ENCODE measurements at places on chromosomes 13 and 19.
A peak's percentile ranks its signal among the peaks of the same experiment; 100 is the strongest.

DNA sequence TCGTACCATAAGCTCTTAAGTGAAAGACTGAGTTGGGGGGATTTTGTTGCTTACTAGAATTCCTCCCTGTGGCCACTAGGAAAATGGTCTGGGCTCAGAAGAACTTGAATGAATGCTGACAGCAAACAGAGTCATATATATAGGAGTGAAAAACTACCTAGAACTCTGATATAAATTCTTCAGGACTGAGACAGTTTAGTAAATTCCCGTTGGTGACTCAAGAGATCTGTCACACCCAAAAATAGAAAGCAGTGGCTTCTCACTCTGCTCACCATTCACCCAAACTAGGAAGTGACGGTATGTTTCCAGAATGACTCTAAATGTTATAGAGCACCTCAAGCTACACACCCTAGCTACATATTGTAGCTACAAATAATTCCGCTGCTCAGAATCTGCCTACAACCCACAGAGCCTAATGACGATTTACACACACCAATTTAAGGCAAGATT, 116.2 kb downstream of the TBC1D4 start:
- no peak for DNase-seq

GRCh38 chr13:99009987-99010551, 32.2 kb upstream of the DOCK9 start:
- DNase-seq, result no peak

DNA sequence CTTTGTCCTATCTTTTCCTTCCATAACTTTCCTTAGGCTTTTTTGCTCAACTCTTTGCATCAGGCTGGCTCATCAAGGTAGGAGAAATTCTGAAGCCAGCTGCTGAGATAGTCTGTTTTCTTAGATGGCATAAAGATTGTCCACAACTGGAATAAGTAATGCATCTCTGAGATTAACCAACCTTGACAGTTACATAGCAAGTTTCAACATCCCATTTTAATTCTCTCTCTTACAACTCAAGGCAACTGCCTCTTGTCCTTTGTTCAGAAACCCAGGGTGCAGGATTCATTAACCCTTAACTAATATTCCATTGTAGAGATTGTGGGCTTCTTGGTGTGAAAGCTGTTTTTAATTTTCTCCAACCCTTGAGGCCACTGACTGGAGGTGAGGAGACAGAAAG, 239.2 kb downstream of the LACC1 start:
- no peak for DNase-seq

DNA sequence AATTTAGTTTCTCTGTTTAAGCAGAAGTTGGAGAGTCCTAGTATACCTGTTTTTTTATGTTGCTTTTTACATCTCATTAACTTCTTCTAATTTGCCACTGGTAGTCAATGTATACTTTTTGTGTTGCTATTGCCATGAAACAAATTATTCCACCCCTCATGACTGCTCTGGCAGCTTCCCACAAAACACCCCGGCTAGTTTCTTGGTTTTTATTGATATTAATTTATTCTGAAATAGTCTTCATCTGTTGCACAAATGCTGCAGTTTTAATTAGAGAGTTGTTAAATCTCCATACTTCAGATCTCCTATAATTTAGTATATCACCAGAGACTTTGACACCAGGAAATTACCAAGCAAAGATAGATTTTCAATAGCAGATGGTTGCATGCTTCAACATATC, 1159.3 kb upstream of the PRR20A start:
- no peak for DNase-seq

- DNase-seq, result peak; percentile 84
Observed at GRCh38 chr19:14005349-14006084, 603 bp downstream of the RFX1 start.

- no peak for DNase-seq
Observed at GRCh38 chr19:27794494-27795042, 1418.4 kb downstream of the UQCRFS1 start.

DNA sequence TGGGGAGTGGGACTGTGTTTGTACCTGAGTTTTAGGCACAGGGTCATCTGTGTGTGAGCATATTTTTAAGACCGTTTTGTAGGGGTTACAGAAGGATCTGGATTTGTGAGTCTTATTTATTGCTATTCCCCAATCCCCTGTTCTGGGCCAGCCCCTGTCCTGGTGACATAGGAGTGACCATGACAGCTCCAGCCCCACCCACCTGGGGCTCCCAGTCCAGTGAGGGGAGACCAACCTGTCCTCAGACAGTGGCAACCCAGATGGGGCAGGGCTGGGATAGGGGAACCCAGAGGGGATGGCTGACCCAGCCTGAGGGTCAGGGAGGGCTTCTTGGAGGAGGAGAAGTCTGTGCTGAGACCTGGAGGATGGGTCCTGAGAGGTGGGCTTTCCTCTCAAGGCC, 10.7 kb downstream of the TMEM160 start:
- no peak for DNase-seq

GRCh38 chr13:71629167-71629566, 237.8 kb downstream of the DACH1 start:
- DNase-seq, result no peak

DNA sequence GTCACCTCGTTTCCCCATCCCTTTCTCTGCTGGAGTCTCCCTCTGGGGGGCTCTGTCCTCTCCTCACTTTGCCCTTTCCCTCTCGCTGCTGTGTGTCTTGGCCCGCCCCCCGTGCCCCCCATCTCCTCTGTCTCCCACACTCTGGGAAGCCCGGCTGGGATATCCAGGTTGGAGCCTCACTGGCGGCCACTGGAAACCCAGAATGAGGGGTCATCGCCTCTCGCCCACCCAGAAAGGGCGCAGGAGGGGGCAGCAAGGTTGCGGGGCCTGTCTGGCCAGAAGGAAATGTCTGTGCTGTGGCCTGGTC, 15.6 kb downstream of the CCDC97 start:
- no peak for DNase-seq

DNA sequence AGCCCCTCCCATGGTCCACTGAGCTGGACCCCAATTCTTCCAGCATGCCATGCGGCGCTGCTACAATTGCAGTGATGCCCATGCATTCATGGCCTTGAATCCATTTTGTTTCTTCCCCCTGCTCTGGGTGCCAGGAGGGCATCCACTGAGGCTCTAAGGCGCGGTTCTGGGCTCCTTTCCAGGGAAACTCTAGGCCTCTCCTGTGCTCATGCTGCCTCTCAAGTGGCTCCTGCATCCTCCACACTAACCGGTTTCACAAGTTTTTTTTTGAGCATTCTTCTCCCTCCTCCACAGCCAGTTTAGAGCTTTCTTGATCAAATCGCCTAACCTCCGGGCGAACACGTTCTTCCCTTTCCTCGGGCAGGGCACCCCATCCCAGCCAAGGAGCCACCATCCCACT, 69.1 kb upstream of the FLT1 start:
- DNase-seq, result no peak

- DNase-seq, result no peak
Observed at GRCh38 chr19:46611776-46612175, 10.6 kb downstream of the CALM3 start.

DNA sequence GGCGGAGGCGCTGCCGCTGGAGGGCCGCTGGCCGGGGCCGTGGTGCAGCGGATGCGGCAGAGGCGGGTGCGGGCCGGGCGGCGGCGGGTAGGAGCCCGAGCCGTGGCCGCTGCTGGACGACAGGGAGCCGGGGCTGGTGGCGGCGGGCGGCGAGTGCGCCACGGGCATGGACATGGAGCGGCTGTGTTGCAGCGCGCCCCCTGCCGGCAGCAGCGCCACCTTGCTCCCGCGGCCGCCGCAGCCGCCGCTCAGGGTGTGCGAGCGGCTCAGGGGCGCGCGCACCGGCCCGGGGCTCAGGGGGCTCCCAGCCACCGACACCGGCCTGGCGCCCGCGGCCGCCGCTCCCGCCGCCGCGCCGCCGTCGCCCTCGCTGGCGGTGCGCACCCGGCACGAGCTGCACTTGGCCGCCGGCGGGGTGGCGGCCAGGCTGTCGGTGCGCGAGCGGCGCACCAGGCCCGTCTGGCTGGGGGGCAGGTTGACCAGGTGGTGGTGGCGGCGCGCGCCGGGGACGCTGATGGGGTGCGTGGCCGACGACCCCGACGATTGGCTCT, 1.7 kb downstream of the IRS2 start:
- peak; percentile 82 for DNase-seq

- no peak for DNase-seq
Observed at GRCh38 chr13:21413013-21413412, 46.1 kb downstream of the ZDHHC20 start.

DNA sequence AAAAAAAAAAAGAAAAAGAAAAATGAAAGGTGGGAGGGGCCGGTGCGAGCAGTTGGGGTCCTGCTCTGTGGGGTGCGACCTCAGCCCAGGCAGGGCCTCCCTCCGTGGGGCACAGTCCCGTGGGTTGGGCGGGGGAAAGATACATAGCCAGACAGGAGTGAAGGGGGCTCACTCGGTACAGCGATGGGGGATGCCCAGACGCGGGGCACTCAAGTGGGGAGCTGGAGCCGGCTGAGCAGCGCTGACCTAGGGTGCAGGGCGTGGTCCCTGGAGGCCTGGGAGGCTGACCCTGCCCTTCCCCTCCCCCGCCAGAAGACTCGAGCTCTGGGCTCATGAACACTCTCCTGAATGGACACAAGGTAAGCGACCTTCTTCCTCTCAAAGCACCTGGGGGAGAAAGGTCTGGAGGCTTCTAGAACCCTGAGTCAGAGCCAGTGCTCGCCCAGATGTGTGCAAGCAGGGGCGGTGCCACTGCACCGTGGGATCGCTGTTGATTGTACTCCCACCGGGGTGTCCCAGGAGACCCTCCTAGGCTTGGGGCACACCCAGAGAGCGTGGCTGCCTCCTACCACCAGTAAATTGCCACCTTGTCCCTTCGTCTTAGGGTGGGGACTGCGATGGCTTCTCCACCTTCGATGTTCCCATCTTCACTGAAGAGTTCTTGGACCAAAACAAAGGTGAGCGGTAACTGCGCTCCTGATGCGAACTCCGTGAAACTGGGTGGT, 3.4 kb downstream of the HMG20B start:
- DNase-seq, result no peak

GRCh38 chr13:36518707-36519106, 86.4 kb downstream of the CCNA1 start:
- no peak for DNase-seq

DNA sequence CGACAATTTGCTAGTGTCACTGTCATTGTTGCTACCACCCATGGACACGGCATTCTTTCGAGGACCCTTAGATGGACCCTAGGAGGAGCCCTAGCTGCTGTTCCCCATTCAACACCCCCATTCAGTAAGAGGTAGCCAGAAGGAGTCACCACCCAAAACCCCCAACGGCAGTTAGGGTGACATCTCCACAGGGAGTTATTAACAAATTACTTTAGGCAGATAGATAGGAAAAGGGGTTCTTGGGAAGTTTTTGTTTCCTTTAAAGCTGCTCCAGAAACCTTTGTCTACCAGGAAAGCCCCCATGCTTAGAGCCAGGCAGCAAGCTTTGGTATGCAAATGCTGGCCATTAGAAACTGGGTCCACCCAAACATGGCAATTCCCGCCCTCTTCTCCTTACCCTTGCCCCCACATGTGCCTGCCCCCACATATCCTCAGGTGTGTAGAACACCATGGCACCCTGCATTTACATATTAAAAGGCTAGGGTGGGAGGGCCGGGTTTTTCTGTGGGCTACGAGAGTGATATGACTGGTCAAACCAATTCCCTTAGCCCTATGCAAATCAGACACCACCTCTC, 190.9 kb downstream of the SLITRK6 start:
- DNase-seq, result no peak

DNA sequence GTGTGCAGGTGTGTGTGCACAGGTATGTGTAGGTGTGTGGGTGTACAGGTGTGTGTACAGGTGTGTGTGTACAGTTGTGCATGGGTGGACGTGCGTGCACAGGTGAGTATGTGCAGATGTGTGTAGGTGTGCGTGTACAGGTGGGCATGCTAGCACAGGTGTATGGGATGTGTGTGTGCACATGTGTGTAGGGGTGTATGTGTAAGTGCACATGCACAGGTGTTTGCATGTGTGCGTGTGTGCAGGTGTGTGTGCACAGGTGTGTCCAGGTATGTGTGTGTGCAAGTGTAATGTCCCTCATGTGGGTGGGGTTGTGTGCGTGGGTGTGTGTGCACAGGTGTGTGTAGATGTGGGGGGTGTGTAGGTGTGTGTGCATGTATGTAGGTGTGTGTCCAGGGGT, 27.5 kb upstream of the TFDP1 start:
- no peak for DNase-seq

DNA sequence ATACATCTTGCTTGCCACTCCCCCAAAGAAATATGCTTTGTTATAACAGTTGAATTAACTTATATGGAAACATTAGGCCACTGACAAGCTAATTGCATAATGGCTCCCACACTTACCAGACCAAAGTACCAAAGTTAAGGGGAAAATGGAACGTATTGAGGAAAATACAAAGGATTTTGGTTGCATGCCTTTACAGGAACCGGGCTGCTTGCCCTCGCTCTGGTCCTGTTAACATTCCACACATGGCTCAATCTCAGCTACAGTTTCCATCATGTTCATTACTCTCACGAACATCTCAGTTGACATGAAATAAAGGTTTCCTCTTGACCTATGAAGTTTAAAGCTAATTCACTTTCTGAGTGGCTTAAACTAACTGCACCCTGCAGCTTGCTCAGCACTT, 220.7 kb upstream of the RXFP2 start:
- no peak for DNase-seq

- DNase-seq, result no peak
Observed at GRCh38 chr19:50549059-50549926, 18.9 kb downstream of the LRRC4B start.

DNA sequence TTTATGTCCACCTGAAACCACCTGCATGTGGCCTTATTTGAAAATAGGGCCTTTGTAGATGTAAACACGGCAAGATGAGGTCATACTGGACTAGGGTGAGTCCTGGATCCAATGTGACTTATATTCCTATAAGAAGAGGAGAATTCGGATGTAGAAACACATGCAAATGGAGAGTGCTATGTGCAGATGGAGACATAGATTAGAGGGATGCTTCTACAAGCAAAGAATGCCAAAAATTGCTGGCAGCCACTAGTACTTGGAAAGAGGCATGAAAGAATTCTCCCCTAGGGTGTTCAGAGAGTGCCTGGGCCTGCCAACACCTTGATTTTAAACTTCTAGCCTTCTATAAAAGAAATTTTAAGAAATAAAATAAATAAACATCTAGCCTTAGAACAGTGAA, 226.1 kb downstream of the RFC3 start:
- DNase-seq, result peak; percentile 44

DNA sequence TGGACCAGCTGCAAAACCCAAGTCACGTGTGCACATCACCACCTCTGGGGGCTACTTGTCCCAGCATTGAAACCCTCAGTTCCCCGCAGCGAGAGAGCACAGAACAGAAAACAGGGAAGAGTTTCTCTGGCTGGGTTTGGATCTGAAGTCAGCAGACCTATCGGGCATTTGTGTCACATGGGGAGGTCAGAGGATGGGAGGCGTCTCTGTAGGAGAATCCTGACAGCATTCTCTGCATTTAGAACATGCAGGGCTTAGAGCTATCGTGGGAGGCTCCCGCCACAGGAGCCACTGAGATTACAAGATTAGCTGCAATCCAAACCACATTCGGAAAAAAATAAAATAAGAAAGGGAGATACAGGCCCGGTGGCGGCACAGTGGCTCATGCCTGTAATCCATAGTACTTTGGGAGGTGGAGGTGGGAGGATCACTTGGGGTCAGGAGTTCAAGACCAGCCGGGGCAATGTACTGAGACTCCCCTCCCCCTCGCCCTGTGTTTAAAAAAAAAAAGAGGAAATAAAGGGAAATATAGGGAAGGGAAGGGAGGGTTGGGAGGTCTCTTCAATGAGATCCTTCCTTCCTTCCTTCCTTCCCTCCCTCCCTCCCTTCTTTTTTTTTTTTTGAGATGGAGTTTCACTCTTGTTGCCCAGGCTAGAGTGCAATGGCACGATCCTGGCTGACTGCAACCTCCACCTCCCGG, 2.9 kb upstream of the TLE6 start:
- DNase-seq, result no peak

GRCh38 chr13:111897178-111897845, 169.6 kb upstream of the SOX1 start:
- no peak for DNase-seq

- DNase-seq, result no peak
Observed at GRCh38 chr13:113948034-113948742, 25.7 kb downstream of the C13orf46 start.

Data from dorsolateral prefrontal cortex (tissue), 122 donors.